ENCODE measurements at places on chromosomes 11 and 22.
A peak's percentile ranks its signal among the peaks of the same experiment; 100 is the strongest.

- DNase-seq = no peak
Observed at GRCh38 chr11:84865257-84865656, 761.9 kb downstream of the DLG2 start.

- DNase-seq = no peak
Observed at GRCh38 chr22:27113211-27113635, 455.8 kb downstream of the MIAT start.

- DNase-seq = no peak
Observed at GRCh38 chr11:101840704-101841103, 74.1 kb upstream of the CEP126 start.

- DNase-seq = no peak
Observed at GRCh38 chr11:117997823-117998579, 11.8 kb downstream of the IL10RA start.

GRCh38 chr11:40732132-40732531 lies 727.3 kb downstream of the LRRC4C start:
- peak; percentile 62 for DNase-seq

GRCh38 chr11:44835938-44836337 lies 109.2 kb downstream of the TSPAN18 start:
- peak; percentile 27 for DNase-seq

GRCh38 chr11:57049749-57050148 lies 61.0 kb downstream of the OR5AK2 start:
- DNase-seq = no peak

GRCh38 chr11:45724153-45724552 lies 58.7 kb upstream of the CHST1 start:
- peak; percentile 45 for DNase-seq

DNA sequence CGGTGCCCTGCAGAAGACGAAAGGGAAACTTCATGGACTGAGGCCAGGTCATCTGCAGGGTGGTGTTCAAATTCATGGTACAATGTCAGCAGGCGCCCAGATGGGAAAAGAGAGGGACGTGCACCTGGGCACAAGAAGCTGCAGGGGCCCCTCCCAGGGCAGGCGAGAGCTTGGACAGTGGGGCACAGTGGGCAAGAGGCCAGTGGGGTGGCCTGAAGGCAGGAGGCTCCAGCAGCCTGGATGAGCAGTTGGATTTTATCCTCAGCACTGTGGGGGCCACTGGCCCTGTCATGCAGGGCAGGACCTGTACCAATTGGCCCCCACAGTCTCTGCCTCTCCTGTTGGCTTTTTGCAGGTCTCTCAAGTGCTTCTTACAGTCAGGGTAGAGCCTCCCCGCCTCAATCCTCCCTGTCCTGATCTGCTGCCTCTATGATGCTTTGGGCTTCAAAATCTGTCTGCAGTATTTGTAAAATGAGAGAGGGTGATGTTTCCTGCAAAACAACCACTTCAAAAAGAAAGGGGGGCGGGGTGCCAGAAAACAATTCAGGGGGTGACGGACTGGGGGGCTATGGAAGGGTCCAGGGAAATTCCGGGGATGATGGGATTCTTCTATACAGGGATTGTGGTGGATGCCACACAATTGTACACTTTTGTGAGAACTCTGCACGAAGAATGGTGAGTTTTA lies 1.7 kb upstream of the BID start:
- no peak for DNase-seq
